Natural killer cell treated with Interleukin-12 subunit alpha and Interleukin-12 subunit beta and Interleukin-15 and Interleukin-18, amount 100 ng/mL, for 72 hours (primary cell): ENCODE measurements at places on chromosomes 5 and 9. TPM values are rescaled to one million over a fixed set of nuclear protein-coding genes. Genes with fewer than 3 reads are reported as not detected.

The ZDHHC11 gene
- total RNA-seq = 8.1 TPM

The TRIP13 gene
- total RNA-seq = 30.9 TPM

The NKD2 gene
- 0.53 TPM for total RNA-seq

The PCDHGA6 gene
- 0.73 TPM for total RNA-seq

The ISCA1 gene
- 20.9 TPM for total RNA-seq

The CLIC3 gene
- total RNA-seq = 38.2 TPM

The GABRA1 gene
- total RNA-seq = not detected

The GRM6 gene
- not detected for total RNA-seq

The CDKN2A gene
- total RNA-seq = 3.9 TPM

The FOXD4 gene
- total RNA-seq = 0.22 TPM

The ANGPTL2 gene
- not detected for total RNA-seq

GRCh38 chr9:13569602-13570067 lies 290.1 kb upstream of the MPDZ start:
- no peak for DNase-seq

DNA sequence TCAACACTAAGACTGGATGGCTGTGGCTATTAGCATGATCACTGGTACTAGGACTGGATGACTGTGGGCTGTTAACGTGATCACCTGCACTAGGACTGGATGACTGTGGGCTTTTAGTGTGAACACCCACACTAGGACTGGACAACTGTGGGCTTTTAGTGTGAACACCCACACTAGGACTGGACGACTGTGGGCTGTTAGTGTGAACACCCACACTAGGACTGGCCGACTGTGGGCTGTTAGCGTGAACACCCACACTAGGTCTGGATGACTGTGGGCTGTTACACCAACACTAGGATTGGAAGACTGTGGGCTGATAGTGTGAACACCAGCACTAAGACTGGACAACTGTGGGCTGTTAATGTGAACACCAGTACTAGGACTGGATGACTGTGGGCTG lies 329.2 kb downstream of the OSTF1 start:
- DNase-seq = no peak

- no peak for DNase-seq
Measured at GRCh38 chr9:92982130-92982529, 34.8 kb downstream of the FGD3 start.

- no peak for DNase-seq
Measured at GRCh38 chr5:14851050-14851419, 20.5 kb downstream of the ANKH start.

GRCh38 chr5:150109921-150110320 lies 23.6 kb upstream of the CSF1R start:
- no peak for DNase-seq

DNA sequence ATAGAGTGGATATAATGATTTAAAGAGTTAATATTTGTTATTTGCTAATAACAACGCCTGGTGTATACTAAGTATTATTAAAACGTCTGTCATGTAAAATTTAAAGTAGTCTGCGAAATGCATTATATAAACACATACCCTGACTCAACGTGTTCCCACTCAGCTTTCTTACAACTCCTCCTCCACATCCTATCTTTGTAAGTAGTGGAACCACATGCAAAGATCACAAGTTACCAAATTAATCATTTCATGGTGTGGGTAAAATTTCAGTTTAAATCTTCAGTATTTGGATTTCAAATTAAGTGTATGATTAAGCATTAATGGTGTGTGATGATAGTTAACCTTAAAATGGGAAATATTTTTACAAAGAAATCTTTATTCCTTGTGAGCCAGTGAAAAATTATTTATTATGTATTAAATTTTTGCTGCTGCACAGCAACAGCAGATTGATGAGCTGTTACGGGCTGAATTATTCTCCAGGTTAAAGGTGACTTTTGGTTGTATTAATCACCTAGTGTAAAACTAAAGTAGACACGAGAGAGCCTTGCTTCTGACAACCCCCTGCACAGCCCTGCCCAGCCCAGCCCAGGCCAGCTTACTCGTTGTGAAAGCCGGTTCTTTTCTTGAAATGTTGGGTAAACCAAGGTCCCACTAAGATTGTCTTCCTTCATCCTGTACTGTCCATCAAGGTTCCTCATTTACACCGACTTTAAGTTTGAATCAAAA lies 373.5 kb downstream of the DTWD2 start:
- DNase-seq = no peak

DNA sequence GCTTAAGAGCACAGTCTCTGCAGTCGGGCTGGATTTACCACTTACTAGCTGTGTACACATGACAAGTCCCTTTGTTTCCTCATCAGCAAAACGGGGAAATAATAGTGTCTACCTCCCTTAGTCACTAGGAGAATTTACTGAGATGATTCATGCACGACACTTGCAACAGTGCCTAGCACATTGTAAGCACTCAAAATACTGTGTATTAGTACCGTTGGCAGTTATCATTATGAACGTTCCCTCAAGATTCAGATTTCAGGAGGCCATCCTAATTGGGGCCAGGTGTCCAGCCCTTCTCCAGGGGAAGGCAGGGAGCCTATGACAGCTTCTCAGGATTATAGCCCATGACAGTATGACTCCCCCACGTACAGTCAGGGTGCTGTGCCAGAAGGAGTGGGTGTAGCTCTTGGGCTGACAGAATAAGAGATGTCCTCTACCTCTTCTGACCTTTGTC lies 164.3 kb downstream of the DOCK2 start:
- no peak for DNase-seq

DNA sequence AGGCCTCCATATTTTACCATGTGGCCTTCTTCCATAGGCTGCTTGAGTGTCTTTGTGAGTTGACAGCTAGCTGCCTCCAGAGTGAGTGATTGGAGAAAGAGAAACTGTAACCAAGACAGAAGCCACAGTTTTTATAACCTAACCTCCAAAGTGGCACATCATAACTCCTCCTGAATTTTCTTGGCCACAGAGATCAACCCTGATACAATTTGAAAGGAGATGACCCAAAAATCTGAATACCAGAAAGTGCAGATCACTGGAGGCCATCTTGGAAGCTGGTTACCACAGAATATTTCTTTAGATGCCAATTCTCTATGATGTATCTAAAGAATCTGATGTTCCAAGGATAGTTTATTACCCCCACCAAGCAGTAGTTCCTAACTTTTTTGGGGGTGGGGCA lies 254.3 kb upstream of the PDE4D start:
- no peak for DNase-seq

DNA sequence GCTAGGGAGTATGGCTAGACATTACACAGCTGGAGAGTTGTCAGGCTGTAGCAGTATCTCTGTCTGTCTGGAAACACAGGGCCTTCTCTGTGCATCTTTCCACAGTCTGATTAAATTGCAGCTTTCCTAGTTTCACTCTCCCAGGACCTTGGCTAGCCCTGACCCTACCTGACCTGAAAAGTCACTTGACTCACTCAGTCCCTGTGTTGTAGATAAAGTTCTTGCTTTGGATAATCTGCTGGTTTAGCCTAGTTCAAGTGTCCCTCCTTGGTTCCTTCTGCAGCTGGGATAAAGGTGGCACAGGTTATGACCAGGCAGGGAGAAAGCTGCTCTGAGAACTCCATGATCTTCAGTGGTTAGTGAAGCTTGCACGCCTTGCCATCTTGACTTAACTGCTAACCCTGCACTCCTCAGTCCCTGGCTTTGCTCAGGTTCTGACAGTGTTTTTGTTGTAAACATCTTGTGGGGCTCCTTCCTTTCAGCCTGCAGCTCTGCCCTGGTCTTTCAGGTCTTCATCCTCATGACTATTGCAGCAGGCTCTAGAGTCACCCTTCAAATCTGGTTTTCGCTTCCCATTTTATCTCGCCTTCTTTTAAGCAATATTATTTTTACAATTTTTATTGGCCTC lies 101.0 kb downstream of the PIP5K1B start:
- no peak for DNase-seq

DNA sequence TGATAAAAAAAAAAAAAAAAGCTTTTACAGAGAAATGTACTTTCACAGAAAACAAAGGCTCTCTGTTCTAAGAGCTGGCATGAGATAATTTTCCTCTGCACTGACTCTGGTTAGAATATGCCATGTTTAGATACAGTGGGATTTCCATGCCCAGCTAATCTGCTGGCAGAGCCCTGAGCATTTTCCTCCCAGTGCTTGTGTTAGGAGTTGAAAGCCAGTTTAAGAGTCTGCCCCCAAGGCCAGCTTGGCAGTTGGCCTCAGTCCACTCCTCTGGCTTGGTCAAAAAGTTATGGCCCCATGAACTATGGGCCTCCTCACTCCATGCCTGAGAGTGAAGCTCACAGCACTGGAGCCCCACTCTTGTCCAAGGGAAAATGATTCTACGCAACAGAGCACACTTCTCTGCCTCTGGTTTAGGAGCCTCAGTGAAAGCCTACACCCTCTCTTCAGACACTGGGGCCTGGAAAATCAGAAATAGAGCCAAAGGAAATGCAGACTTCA lies 21.9 kb downstream of the MOCS2 start:
- no peak for DNase-seq

- DNase-seq = no peak
Measured at GRCh38 chr5:101271416-101271815, 368.3 kb upstream of the ST8SIA4 start.

DNA sequence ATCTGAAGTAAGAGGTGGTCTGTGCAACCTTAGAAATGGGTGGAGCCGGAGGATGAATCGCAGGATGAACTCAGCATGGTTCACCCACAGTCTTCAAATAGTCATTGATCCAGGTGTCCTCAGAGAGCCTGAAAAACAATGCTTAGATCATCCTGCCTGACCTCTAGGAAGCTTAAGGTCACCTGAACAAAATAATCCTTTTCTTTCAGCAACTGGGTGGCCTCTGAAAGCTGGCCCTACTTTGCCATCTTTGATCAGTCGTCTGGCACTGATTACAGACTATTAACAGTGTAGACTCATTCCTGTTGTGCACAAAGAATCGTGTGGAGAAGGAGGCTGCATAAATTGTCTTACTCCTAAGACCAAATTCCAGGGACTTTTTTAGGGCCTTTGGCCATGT lies 50.7 kb downstream of the PIP5K1B start:
- no peak for DNase-seq

- DNase-seq = no peak
Measured at GRCh38 chr5:113187906-113188305, 211.3 kb downstream of the DCP2 start.

DNA sequence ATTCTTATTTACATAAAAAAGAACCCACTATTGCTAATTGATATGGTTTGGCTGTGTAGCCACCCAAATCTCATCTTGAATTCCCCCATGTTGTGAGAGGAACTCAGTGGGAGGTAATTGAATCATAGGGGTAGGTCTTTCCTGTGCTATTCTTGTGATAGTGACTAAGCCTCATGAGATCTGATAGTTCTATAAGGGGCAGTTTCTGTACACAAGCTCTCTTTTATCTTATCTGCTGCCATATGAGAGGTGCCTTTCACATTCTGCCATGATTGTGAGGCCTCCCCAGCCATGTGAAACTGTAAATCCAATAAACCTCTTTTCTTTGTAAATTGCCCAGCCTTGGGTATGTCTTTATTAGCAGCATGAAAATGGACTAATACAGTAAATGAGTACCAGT lies 58.2 kb upstream of the PRR16 start:
- DNase-seq = no peak

DNA sequence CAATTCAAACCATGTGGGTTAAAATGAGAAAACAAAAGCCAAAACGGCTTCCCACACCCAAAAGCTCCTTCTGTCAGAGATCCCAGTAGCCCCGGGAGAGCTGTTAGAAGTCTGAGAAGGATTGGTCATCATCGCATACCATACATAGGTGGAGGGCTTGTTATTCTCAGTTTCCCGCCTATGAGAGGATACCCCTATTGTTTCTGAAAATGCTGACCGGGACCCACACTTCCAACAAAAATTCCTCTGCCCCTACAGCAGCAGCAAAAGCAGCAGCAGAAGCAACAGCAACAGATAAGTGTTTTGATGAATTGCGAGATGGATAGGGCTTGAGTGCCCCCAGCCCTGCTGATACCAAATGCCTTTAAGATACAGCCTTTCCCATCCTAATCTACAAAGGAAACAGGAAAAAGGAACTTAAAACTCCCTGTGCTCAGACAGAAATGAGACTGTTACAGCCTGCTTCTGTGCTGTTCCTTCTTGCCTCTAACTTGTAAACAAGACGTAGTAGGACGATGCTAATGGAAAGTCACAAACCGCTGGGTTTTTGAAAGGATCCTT lies at the start of gene TEK:
Gene TEK, plus strand, starts transcription at position 245 of the 561 bp plus-strand sequence. CDS start 366 bp downstream, outside the sequence.
- DNase-seq = no peak

DNA sequence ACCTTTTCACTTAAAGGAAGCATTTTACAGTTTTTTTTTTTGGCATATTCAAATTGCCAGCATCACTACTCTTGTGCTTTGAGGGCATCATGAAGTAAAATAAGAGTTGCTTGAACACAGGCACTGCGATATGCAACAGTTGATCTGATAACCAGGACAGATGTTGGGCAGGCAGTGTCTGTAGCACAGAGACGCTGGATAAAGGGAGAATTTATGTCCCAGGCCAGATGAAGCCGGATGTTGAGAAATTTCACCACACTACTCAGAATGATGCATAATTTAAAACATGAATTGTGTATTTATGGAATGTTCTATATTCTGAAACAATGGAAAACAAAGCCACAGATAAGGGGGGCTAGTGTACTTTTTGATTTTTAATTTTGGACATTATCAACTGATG lies 71.4 kb downstream of the SLC12A2 start:
- DNase-seq = no peak

DNA sequence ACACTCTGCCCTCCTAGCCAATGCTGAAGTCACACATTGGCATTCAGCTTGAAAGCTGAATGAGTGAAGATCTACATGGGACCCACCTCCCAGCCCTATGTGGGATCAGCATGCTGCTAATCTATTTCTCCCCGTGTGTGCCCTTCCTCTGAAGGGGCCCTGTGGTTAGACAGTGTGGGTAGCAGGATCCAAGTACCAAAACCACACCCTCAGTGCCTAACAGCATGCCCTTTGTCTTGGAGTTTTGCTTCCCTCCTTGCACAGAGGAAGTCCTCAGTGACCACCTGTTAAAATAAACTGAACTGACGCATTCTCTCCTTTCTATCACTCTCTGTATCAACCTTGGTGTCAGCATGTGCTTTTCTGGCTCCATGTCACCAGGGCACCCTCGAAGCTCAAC lies 25.0 kb downstream of the SH3TC2 start:
- DNase-seq = peak; percentile 59

DNA sequence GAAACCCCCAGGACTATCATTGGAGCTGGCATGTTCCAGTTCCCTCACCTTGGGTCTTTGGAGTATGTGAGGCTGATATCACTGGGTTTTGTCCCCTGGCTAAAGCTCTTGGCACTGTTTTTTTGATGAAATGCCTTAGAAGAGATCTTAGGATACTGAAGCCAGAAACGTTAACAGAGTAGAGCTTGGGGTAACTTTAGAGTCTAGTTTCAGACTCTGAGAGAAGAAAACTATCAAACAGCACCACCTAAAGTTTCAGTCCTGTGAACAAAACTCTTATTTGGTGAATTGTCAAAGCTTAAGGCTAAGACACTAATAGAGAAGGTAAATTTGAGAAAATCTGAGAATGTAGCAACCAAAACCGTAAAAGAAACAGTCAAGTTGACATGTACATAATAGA lies 111.7 kb upstream of the PUM3 start:
- DNase-seq = no peak

- DNase-seq = no peak
Measured at GRCh38 chr5:106094839-106095238, 1575.9 kb downstream of the EFNA5 start.
